ENCODE measurements at places on chromosomes 1 and 21.

- no peak for DNase-seq
These were observed 89.8 kb upstream of the TMPRSS15 start for GRCh38 chr21:18493422-18493821.

DNA sequence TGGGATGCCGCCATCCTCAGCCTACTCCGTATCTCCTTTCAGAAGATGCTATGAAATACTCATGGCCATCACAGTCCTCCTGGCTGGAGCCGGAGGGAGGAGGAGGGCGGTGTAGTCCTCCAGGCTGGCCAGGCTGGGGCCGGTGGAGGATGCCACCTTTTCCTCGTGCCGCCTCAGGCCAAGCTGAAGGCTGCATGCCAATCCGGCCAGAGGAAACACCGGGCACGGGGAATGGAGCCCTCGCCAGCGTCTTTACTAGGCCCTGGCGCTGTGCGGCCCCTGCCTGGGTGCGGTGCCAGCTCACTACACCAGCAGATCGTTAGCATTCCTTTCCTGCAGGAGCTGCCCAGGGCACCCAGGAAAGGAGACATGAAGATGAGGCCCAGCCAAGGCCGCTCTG is 70.1 kb downstream of the CASZ1 start:
- no peak for DNase-seq

- no peak for DNase-seq
These were observed 11.9 kb upstream of the SMAP2 start for GRCh38 chr1:40361637-40362036.

- peak; percentile 46 for DNase-seq
These were observed 11.0 kb upstream of the LMX1A start for GRCh38 chr1:165367375-165367993.

DNA sequence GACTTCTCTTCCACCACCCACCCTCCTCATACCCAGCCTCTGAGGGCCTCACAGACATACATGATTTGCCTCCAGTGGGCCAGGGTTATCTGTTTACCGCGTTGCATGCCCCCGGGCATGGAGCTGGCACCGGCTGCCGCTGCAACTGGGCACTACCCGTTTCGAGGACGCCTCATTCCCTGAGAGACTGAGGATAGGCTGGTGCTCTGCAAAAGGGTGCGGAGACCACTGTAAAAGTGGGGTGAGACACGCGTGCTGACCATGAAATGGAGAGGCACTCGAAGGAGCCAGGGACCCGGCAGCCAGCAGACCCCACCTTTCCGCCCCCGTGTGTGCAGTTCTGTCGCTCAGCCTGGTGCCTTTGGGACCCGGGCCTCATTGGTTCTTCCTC is 20.6 kb downstream of the TP73 start:
- DNase-seq, result no peak

DNA sequence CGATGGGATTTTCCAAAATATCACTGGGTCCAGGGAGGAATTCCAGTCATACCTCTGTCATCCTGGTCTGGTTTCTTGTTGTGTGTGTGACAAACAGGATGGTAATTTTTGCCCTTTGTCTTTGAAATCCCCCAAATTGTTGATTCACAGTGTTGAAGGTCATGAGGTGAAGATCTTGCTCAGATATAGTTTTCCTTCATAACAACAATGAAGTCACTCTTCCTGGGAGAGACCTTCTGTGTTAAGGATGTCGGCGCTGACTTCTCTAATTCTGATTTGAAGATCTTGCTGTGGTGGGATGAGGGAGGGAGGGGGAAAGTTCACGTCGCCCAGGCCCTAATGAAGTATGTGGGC is 32.2 kb upstream of the MPZL1 start:
- no peak for DNase-seq

DNA sequence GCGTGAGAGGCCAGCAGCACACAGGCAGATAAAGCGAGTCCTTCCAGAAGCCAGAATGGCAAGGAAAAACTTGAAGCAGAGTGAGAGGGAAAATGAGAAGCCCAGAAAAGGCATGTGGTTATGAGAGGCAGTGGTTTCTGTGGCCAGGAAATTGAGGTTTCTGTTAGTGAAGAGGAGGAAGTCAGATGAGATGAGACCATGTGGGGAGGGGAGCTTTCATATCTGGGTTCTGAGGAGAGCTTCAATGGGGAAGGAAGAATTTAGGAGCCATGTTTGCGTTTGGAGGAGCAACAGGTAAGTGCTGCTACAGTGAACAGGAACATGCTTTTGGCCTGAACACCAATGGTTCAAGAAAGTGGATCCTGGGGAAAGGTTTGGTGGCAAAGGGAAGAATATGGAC is 6.1 kb upstream of the CD1A start:
- DNase-seq, result peak; percentile 13

DNA sequence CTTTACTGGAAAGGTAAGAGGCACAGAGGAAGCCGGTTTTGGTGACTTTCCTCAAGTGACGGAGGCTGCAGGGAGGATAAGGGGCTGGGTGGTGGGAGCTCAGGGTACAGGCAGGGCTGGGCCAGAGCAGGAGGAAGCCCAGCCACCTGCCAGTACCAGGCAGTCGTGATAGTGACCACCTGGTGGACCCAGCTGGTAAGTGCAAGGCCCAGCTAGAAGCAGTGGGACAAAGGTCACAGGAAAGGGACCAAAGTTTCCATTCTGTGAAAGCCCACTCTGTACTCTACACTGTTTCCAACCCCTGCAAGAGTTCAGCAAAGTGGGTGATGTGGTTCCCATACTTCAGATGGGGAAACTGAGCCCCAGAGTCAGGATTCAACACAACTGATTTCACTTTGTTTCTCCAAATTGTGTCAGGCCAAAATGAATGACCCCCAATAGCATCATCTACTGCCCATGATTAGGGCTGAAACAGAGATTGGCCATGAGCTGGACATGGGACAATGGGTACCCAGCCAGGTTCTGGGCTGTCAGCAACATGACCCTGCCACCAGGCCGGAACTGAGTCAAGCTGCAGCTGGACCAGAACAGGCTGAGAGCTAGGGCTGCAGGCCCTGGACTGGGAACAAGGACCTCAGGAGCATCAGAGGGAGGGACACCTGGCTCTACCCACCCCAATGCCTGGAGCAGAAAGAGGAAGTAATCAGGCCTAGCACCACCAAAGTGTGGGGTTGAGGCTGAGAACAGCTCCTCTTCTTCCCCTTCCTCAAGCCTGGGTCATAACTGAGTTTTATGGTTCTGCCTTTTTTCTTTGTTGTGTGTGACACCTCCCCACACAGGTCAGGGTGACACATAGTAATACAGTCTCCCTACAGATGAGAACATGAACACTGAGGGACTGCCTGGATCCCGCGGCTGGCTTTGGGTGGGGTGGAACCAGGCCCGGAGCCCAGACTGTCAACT is 50.2 kb downstream of the KCNN3 start:
- no peak for DNase-seq

- DNase-seq, result no peak
These were observed 861 bp upstream of the DRAXIN start for GRCh38 chr1:11690397-11691301.

GRCh38 chr1:221431068-221431651 is 310.7 kb downstream of the DUSP10 start:
- no peak for DNase-seq

DNA sequence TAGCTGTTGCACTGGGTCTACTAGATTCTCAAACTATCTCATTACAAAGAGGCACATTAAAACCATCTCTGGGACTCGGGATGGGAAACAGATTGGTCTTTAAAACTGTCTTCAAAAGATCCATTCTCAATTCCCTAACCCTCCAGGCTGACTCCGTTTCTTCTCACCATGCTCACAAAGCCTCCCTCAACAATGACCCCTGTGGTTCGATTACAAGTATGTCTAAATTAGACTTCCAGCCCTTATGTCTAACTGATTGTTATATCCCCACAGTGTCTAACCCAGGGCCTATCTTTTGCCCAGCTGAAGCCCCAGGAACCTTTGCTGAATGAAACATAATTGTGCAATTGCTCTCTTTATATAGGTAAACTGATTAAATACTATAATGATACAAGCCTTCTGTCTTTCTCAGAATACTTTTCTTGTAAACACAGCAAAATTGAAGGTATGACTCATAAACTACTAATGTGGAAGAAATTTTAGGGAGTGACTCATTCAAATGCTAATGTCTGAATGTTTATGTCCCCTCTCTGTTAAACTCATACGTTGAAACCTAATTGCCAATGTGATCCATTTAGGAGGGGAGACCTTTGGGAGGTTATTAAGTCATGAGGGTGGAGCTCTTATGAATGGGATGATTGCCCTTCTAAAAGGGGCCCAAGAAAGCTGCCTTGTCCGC is 65.6 kb upstream of the DAB1 start:
- no peak for DNase-seq

DNA sequence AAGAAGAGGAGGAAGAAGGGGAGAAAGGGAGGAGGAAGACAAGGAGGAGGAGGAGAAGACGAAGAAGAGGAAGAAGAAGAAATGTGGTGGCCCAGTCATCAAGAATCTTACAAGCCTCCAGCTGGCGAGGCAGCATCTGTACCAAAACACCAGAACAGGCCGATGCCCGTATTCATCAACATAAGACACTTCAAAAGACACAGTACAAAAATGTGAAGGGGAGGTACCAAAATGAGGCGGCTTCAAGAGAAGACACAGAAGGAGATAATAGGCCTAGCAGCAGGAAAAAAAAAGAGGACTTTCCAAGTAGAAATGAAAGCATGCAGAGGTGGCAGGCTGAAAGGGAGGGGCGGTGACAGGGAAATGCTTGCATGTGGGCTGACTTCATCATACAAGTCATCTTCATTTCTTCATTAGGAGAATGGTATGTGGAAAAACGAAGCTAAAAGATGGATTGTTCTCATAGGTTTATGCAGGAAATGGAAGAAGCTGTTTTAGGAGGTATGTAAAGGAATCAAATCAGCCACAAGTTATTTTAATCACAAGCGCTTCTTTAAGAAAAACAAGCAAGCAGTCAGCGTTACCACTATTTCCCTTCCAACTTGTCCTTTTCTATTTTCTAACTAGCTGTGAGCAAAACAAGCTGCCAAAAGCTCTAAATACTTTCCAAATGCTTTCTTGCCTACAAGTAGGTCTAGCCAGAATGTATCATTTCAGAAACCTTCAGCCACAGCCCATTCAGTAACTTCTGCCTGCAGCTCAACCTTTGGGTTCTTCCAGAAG is 192.3 kb downstream of the SLC45A1 start:
- no peak for DNase-seq

- no peak for DNase-seq
These were observed 258.9 kb downstream of the PTBP2 start for GRCh38 chr1:96980448-96980847.

- no peak for DNase-seq
These were observed 64.6 kb downstream of the SIK1 start for GRCh38 chr21:43362321-43362791.

GRCh38 chr21:41209016-41209619 is 41.2 kb downstream of the BACE2 start:
- no peak for DNase-seq

GRCh38 chr1:94806441-94806871 is 13.7 kb upstream of the SLC44A3 start:
- no peak for DNase-seq

DNA sequence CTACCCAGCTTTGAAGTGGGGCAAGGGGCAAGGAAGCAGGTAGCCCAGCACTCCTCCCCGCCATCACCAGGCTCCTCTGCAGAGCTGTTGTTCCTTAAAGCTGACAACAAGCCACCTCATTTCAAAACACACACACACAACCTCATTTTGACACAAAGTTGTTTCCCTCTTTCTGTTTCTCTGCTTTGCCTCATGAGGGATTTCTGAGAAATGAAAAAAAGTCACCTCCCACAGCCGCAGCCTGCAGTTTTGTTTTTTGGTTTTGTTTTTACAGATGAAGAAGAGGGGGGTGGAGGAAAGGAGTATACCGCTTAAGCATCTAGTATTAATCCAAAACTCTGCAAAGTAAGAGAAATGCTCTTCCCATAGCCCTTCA is 12.1 kb downstream of the MCL1 start:
- DNase-seq, result peak; percentile 49

- DNase-seq, result no peak
These were observed 108.1 kb upstream of the IVNS1ABP start for GRCh38 chr1:185425163-185425562.

- DNase-seq, result no peak
These were observed 26.6 kb downstream of the AJAP1 start for GRCh38 chr1:4681026-4681425.

- DNase-seq, result no peak
These were observed 710 bp upstream of the PDXK start for GRCh38 chr21:43717967-43718871.

- DNase-seq, result no peak
These were observed 10.3 kb downstream of the POFUT2 start for GRCh38 chr21:45277101-45278045.

DNA sequence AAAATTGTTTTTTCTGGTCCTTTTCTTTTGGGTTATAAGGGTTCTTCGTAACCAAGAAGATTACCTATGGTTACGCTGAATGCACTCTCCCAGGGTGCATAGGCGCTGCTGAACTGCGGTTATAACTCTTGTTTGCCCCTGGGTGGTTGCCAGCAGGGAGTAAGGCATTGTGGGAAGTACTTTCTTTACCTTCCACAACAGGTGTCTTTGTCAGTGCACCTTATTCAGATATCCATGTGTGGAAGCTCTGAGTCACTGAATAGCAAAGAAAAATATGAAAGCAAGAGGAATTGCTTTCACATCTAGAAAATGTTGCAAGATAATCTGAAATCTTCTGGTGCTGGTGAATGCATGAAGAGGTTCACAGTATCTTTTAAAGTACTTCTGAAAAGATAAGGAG is 124.4 kb upstream of the CACYBP start:
- DNase-seq, result no peak

DNA sequence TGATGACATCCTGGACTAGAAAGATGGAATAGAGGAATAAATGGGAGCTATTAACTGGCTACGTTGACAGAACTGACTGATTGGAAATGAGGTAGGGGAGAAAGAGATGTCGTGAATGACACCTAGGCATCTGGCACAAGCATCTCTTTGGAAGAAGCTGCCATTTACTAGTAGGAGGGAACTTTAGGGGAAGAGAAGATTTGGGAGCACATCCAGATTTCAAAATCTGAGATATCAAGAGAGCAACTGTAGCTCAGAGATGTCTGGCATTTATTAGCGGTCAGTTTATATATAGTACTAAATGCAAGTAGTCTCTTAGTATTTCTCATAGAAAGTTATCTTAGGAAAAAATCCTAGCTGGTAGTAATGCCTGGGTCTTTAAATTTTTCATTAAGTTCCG is 131.9 kb upstream of the C1orf105 start:
- DNase-seq, result no peak

- DNase-seq, result no peak
These were observed 36.9 kb downstream of the KIAA1614 start for GRCh38 chr1:180949616-180950000.

All from NK-92 treated with Interleukin-12 subunit alpha and Interleukin-12 subunit beta, amount 100 ng/mL, for 24 hours (cell line).